ENCODE measurements at places on chromosomes 4 and X.

DNA sequence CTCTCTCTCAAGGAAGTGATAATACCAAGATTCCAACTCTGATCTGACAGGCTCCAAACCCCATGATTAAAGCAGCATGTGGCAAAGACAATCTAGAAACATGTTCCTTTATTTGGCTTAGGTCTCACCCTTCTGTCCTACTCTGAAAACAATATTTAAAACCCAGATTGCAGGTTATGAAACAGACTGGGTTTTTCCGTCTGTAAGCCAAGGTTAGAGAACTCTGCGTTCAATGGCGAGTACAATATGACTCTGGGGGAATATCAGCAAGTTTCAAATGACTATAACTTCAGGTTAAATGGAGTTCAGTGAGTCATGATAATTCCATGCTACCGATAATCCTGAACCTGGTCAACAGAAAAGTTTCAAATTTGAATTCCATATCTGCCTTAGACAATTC is 50.8 kb downstream of the ANAPC10 start:
- no peak for DNase-seq

DNA sequence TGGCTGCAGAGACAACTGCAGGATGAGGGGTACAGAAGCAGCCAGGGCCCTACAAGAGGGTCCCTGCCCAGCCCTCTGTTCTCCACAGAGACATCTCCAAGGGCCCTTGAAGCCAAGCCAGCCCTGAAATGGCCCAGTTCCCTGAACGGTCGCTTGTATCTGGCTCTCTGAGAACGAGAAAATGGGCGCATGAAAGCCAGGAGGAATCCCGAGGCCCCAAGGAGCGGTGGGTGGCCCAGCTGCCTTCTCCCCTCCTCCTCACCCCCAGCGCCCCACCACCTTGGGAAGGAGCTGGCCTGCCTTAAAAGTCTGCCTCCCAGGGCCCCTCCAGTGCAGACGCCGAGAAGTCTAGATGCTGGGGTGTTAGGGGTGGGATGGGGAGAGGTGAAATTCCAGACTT is 5.7 kb downstream of the ZNF185 start:
- DNase-seq = no peak

GRCh38 chr4:110781944-110782343 is 159.1 kb upstream of the PITX2 start:
- DNase-seq = no peak

GRCh38 chrX:41291309-41291708 is 42.7 kb upstream of the DDX3X start:
- peak; percentile 68 for DNase-seq

DNA sequence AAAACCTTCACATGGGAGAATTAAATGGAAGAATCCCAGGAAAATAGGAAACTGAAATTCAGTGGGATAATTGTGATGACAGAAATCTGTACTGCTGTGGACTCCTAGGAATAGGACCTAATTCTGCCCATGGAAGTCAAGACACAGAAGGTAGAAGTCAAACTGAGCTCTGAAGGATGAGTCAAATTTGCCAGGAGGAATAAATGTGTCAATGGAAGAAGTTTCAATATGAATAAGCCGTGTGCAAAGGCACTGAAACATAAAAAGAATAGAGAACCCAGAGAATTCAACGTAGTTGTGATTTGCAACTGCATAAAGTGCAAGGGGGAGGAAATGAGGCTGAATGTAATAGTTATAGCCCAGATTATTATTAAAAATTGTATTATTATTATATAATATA is 11.6 kb downstream of the ENAM start:
- DNase-seq = no peak

- no peak for DNase-seq
Measured at GRCh38 chr4:146143888-146144287, 31.6 kb upstream of the LSM6 start.

GRCh38 chr4:118046323-118046722 is 12.0 kb downstream of the NDST3 start:
- no peak for DNase-seq

- no peak for DNase-seq
Measured at GRCh38 chr4:141395246-141395830, 174.6 kb downstream of the ZNF330 start.

- DNase-seq = no peak
Measured at GRCh38 chr4:153045111-153045982, 109.2 kb downstream of the FHDC1 start.

GRCh38 chrX:119181491-119181890 is 53.9 kb upstream of the KIAA1210 start:
- DNase-seq = peak; percentile 7

- DNase-seq = no peak
Measured at GRCh38 chr4:139674875-139675550, 9.4 kb downstream of the MGST2 start.

DNA sequence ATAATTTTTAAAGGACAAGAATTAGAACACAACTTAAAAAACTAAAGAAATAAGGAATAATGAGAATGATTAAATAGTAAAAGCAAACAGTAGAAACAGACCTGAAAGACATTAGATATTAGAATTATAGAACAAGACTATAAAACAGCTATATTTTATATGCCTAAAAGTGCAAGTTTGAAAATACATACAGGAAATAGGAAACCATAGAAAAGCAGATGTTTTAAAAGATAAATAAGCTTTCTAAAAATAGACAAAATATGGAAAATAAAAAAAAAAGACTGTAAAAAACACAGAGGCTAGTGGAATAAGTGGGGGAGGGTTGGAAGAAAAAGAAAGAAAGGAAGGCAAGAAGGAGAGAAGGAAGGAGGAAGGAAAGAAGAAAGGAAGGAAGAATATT is 407.3 kb downstream of the IDS start:
- no peak for DNase-seq

- DNase-seq = no peak
Measured at GRCh38 chr4:43066415-43066814, 173.9 kb downstream of the GRXCR1 start.

DNA sequence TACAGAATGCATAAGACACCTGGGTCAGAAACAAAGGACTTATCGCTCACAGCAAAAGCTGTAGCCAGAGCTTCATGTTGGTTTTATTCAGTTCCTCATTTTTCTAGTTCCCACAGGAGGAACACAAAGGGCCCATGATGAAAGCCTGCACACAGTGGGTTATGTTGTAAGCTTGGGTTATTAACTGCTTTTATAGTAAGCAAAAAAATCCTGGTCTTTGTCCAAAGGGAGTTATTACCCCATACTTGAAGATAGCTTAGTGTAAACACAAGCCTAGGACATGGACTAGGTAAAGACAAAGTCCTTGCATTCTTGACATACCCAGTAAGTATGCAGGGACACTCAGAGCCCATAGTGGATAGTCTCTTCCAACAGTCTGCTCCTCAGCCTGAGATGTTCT is 11.7 kb downstream of the BBS12 start:
- no peak for DNase-seq
